ENCODE measurements at places on chromosomes 3 and 15.
A peak's percentile ranks its signal among the peaks of the same experiment; 100 is the strongest.

- DNase-seq, result no peak
These were observed 317.7 kb upstream of the DPH6 start for GRCh38 chr15:35863655-35864054.

DNA sequence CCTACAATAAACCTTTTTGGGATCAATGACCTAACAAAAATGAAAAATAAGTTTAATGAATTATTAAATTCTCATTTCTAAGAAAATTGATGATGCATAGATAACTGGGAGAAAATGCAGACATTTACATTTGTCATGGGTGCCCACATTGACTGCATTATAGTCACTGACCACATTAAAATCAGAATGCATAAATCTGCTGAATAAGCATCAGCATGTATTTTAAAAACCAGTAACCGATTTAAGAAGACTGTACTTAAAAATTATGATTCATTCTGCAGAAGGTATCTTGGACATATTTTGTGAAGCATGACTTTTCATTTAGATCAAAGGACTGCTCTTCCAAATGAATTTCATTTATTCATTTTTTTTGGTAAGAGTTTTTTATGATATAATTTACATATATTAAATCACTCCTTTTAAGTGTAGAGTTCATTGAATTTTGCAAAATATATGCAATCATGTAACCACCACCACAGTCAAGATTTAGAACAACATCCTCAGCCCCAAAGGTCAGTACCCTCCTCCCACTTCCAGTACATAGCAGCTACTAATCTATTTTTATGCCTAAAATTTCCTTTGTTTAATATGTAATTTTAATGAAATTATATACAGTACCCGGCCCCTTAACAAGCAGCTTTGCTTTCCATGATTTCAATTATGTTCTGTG lies 11.8 kb downstream of the KCNH8 start:
- no peak for DNase-seq

DNA sequence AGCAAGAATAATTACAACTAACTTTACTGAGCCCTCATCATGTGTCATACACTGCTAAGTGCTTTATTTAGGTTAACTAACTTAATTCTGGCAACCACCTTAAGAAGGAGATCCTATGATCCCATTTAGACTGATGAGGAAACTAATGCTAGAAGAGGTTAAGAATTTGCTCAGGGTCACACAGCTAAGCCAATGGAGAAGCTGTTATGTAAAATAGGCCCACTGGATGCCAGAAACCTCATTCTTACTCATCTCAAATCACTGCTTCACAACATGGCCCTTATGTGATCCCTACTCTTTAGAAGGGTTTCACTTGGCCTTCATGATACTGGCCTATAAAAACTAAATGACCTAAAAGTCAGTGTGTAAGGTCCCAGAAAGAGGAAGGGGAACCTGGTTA lies 41.2 kb downstream of the IMPG2 start:
- no peak for DNase-seq

DNA sequence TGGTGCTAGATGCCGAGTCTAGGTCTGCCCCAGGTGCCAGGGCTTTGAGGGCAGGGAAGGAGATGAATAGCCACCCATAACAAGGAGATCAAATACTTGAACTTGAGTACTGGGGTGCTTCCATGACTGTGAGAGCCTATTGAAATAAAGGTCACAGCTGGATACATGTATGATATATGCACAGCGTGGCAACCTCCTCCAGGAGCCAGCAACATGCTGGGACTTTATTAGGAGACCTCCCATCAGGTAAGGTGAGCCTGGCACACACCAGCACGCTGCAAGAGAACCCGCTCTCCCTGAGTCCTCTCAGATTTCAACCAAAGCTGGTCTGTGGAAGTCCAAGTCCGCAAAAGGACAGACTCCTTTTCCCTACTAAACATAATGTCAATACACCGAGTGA lies 10.5 kb upstream of the HES1 start:
- DNase-seq, result peak; percentile 44

DNA sequence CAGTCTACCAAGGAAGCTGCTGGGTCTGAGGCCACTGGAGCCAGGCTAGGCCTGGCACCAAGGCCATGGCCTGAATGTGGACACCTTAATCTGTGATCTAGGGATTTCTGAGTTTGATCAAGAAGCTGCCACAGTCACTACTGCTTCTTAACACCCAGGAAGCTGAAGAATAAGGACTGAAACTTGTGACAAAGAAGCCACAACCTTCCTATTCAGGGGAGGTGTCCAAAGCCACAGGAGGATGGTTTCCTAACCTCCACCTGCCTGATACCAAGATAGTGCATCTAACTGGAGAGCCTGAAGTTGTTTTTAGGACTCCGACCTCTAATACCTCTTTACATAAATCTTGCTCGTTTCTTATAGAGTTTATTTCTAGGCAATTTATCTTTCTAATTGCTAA lies 5.5 kb upstream of the ANO10 start:
- no peak for DNase-seq

GRCh38 chr3:22209578-22209977 lies 458.6 kb upstream of the ZNF385D start:
- no peak for DNase-seq

GRCh38 chr15:29369261-29369660 lies 99.6 kb upstream of the NSMCE3 start:
- DNase-seq, result no peak

GRCh38 chr3:126908752-126909275 lies 74.1 kb upstream of the PLXNA1 start:
- DNase-seq, result no peak

GRCh38 chr3:69321301-69322157 lies 64.4 kb downstream of the FRMD4B start:
- no peak for DNase-seq

- no peak for DNase-seq
These were observed 7.0 kb upstream of the TFG start for GRCh38 chr3:100702082-100702979.

DNA sequence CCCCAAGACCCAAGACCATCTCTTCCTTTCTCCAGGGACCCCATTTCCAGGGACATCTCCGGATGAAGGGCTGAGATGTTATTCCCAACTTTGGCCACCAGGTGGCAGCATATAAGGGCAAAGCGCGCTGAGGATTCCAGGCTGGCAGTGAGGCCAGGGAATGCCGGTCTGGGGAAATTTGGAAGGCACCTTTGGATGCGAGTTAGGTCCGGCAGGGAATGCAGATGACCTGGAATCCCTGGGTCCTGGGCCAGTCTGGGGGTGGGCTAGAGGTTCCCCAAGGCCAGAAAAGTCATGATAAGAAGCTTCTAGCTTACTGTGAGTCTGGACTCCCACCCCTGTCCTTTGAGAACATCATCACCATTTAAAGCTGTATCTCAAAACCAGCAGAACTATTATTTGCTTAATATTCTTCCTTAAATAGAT lies 1.6 kb upstream of the CHST13 start:
- no peak for DNase-seq

- DNase-seq, result no peak
These were observed 90.1 kb downstream of the VGLL4 start for GRCh38 chr3:11553436-11554235.

DNA sequence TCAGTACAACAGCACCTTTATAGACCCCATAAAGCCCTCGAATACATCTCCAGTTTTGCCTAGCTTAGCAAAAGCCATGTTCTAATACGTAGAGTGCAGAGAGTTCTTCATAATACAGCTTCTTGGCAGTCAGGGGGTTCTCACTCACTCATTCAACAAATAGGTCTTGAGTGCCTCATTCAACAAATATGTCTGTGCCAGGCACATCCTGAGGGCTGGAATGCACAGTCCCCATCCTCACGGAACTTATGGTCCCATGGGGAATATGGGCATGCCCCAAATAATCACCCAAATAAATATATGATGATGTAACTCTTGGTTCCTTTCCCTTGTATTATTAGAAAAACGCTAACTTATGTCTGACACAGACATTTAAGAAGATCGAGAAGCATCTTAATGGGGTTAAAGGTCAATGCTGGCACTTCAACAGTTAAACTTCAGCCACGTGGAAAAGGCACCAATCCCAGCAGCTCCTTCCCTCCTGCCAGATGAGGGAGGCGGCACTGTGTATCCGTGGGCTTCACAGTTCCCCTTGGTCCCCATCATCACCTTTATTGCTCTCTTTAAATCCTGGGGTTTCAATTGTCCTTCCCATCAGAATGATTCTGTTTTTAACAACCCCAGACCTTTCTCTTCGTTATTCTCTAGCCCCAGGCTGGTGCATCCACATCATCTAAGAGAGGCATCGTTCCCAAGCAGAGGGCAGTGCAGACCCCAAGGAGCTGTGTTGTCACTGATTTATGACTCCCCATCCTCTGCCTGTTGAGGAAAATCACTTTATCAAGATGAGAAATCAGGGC lies 18.9 kb upstream of the SEMA5B start:
- no peak for DNase-seq

All from NCI-H187 treated with DMSO at 0.1 percent for 48 hours (cell line).